ENCODE measurements at places on chromosomes 5 and 9. TPM values are rescaled to one million over a fixed set of nuclear protein-coding genes. Genes with fewer than 3 reads are reported as not detected.

- H3K4me1 ChIP-seq = no peaks in the 10 kb centered on the region
- no peak for DNase-seq
- no peak overlapping the region for H3K27ac ChIP-seq
- no peaks in the 10 kb centered on the region for H3K36me3 ChIP-seq
- H3K4me3 ChIP-seq = no peak overlapping the region
These were observed 47.2 kb downstream of the CAMK2A start for GRCh38 chr5:150242251-150242894.

DNA sequence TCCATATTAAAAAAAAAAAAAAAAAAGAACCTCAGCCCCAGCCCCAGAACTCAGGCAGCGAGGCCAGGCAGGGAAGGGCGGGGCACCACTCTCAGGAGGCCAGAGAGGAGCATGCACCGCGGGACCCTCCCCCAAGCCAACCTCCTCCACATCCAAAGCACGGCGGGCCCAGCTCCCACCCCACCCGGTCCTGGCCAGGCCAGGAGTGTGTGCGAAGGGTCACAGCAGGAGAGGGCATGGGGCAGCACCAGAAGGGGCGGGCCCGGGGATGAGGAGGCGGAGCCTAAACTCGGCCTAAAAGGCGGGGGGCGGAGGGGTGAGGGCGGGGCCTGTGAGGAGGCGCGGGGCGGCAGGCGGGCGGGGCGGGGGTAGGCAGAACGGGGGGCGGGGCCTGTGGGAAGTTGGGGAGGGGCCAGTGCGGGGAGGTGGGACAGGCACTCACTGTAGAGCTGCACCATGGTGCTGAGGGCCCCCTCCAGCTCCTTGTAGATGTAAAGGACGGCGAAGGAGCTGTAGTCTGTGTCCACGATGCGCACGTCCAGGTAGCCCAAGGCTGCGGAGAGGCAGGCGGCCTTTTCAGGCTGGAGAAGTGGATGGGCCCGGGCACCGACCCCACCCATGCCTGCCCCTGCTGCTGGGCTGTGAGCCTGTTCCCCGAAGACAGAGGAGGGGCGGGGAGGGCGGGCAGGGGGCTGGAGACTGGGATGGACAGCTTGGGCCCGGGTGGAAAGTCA lies 1.2 kb downstream of the LCN15 start:
- H3K4me1 ChIP-seq = peaks cover 8% of the 10 kb centered on the region
- H3K36me3 ChIP-seq = no peaks in the 10 kb centered on the region
- no peak overlapping the region for H3K27ac ChIP-seq
- peaks cover 8% of the 10 kb centered on the region for H3K27me3 ChIP-seq

DNA sequence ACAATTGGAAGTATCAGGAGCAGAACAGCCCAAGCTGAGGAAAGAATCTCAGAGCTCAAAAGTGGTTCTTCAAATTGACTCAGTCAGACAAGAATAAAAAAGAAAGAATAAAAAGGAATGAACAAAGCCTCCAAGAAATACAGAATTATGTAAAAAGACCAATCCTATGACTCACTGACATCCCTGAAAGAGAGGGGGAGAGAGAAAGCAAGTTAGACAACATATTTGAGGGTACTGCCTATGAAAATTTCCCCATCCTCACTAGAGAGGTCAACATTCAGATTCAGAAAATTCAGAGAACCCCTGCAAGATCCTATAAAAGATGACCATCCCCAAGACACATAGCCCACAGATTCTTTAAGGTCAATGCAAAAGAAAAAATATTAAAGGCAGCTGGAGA lies 173.2 kb downstream of the ALDH1A1 start:
- H3K4me1 ChIP-seq = no peaks in the 10 kb centered on the region
- DNase-seq = no peak
- H3K36me3 ChIP-seq = no peaks in the 10 kb centered on the region
- no peak overlapping the region for H3K4me3 ChIP-seq
- peaks cover 1% of the 10 kb centered on the region for H3K27me3 ChIP-seq

- H3K27ac ChIP-seq = no peak overlapping the region
- H3K4me3 ChIP-seq = no peak overlapping the region
- no peaks in the 10 kb centered on the region for H3K36me3 ChIP-seq
- no peaks in the 10 kb centered on the region for H3K4me1 ChIP-seq
These were observed 50.0 kb upstream of the SLC25A51 start for GRCh38 chr9:37953775-37954437.

- no peaks in the 10 kb centered on the region for H3K27me3 ChIP-seq
- H3K4me3 ChIP-seq = no peak overlapping the region
- peaks cover 3% of the 10 kb centered on the region for H3K4me1 ChIP-seq
- H3K36me3 ChIP-seq = no peaks in the 10 kb centered on the region
- H3K27ac ChIP-seq = no peak overlapping the region
These were observed 3.4 kb upstream of the SPINK4 start for GRCh38 chr9:33236571-33236970.

- no peaks in the 10 kb centered on the region for H3K36me3 ChIP-seq
- peaks cover 22% of the 10 kb centered on the region for H3K4me1 ChIP-seq
- no peaks in the 10 kb centered on the region for H3K27me3 ChIP-seq
- H3K27ac ChIP-seq = no peak overlapping the region
- no peak overlapping the region for H3K4me3 ChIP-seq
These were observed 173.4 kb downstream of the NR3C1 start for GRCh38 chr5:143229896-143230675.

IQGAP2 gene
- total RNA-seq = 58.8 TPM

HAVCR2 gene
- total RNA-seq = 1.8 TPM

CSF1R gene
- 0.52 TPM for total RNA-seq

ZBTB34 gene
- total RNA-seq = 2.5 TPM

SLC34A3 gene
- total RNA-seq = not detected

Data from CD4-positive, alpha-beta T cell (primary cell).